Mucosa of descending colon (tissue), 3 donors: ENCODE measurements at places on chromosomes 7 and 10. TPM values are rescaled to one million over a fixed set of nuclear protein-coding genes. Genes with fewer than 3 reads are reported as not detected.

Gene ZNF32
- total RNA-seq: 14.8 TPM

Gene ZNF3
- total RNA-seq: 32.6 TPM

Gene FAM25C
- not detected for total RNA-seq

Gene WDR86
- 0.38 TPM for total RNA-seq

Gene GPER1
- total RNA-seq: 7.9 TPM

Gene EPO
- not detected for total RNA-seq

GRCh38 chr10:58919927-58920654, 256.4 kb upstream of the PHYHIPL start:
- DNase-seq: no peak

GRCh38 chr7:2863461-2864066, 19.5 kb upstream of the GNA12 start:
- peak; percentile 63 for DNase-seq

DNA sequence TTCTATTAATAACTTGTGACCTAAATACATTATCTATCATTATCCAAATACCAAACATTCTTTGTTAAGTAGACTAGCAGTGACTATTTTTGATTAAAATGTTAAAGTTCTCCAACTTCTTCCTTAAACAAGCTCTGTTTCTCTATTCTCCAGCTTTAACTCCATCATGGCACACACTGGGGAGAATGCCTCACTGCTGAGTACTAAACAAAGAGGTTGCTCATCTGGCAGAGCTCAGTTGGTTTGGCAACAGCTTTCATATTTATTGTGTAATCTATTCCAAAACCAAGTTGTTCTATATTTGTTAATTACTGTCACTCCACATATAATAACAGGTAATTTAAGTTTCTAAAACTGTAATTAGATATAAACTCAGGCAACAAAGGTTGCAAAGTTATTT, 89.6 kb downstream of the USP6NL start:
- no peak for DNase-seq

GRCh38 chr10:43855667-43856210, 207.1 kb upstream of the ZNF32 start:
- no peak for DNase-seq

GRCh38 chr7:26556061-26556881, 264.6 kb downstream of the SNX10 start:
- no peak for DNase-seq

GRCh38 chr7:90180649-90181048, 26.4 kb downstream of the STEAP1 start:
- no peak for DNase-seq

GRCh38 chr10:43939939-43940820, 291.5 kb upstream of the ZNF32 start:
- no peak for DNase-seq

GRCh38 chr10:11553773-11554381, 57.6 kb downstream of the USP6NL start:
- no peak for DNase-seq

GRCh38 chr10:112843623-112844022, 106.4 kb upstream of the TCF7L2 start:
- DNase-seq: no peak
